ENCODE measurements at places on chromosomes 1 and 21. TPM values are rescaled to one million over a fixed set of nuclear protein-coding genes. Genes with fewer than 3 reads are reported as not detected.

PPP1R12B gene
- 23.5 TPM for total RNA-seq

EPHA10 gene
- not detected for total RNA-seq

APOBEC4 gene
- total RNA-seq, result not detected

SUSD4 gene
- total RNA-seq, result 0.42 TPM

LYPD8 gene
- not detected for total RNA-seq

DNA sequence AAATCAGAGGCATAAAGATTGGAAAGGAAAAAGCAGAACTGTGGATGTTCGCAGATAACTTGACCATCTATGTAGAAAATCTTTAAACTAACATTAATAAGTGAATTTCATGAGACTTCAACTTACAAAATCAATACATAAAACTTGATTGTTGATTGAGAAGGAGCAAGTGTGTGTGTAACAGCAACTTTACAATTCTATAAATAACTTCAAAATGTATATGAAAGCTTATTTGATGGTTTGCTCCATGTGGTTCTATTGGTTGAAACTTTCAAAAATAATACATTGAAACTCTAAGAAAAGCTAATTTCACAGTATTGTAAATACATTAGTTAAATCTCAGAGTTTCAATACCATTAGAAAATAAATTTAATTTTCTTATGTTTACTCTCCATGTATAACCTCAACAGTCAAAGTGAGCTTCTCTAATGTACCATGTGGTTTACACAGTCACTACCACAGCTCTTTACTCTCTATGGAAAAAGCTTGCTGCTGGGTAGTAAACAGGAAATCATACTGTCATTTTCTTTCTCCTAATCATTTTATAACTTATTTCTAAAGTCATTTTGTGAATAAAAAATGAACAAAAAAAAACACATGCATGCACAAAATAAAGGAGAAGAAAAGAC, 12.0 kb downstream of the AKT3 start:
- DNase-seq, result no peak

DNA sequence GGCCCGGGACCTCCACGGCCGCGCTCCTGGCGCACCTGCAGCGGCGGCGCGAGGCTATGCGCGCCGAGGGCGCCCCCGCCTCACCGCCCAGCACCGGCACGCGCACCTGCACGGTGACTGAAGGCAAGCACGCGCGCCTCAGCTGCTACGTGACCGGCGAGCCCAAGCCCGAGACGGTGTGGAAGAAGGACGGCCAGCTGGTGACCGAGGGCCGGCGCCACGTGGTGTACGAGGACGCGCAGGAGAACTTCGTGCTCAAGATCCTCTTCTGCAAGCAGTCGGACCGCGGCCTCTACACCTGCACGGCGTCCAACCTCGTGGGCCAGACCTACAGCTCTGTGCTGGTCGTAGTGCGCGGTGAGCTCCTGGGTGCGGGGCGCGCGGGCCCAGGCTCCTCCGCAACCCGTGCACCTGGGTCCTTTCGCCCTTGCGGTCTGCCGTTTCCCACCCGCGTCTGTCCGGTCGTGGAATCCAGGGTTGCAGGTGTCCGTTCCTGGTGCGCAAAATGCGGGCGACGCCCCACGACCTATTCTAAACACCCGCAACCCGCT, 4.6 kb downstream of the OBSCN start:
- no peak for DNase-seq

- no peak for DNase-seq
These were observed 62.3 kb downstream of the GPR137B start for GRCh38 chr1:236204656-236205055.

DNA sequence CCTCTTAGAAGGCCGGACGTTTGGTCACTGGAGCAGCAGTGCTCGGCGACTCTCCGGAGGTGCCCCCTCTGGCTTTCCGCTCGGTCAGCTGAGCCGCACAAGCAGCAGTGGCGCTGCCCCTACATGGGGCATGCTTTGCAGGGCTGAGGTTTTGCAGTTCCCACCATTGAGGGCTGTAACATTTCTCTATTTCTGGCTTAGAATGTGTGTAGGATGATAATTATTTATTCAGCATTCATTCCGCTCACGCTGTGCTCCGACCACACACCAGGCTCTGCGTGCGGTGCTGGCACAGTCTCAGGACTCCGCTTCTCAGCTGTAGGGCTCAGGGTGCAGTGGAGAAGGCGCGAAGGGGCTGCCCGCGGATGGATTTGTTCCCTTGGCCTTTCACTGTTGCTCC, 119.5 kb downstream of the PCBP3 start:
- DNase-seq, result no peak

DNA sequence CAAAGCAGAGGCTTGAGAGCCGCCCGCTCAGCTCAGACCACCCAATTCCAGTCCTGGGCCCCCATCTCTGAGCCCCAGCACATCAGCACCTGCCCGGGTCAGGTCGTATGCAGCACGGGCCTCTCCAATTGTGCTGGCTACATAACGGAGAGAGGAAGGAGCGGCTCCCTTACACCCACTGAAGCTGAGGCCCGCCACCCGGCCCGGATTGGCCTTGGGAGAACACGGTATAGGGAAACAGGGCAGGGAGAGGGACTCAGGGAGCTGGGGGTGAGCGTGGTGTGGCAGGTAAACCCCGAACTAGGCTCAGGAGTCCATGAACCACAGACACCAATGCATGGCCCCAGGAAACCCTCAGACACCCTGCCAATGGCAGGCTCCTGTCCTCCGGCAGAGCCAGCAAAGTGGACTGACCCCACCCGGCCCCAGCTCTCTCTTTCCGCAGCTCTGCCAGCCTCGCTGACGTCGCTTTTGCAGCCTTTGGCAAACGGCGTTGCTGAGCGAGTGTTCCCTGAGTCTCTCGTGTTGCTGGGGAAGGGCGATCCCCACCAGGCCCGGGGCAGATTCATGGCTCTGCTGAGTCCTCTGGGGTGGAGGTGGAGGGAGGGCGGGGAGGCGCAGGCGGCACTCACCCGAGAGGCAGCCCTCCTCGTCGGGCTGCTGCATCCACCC, 16.5 kb downstream of the MEGF6 start:
- no peak for DNase-seq

DNA sequence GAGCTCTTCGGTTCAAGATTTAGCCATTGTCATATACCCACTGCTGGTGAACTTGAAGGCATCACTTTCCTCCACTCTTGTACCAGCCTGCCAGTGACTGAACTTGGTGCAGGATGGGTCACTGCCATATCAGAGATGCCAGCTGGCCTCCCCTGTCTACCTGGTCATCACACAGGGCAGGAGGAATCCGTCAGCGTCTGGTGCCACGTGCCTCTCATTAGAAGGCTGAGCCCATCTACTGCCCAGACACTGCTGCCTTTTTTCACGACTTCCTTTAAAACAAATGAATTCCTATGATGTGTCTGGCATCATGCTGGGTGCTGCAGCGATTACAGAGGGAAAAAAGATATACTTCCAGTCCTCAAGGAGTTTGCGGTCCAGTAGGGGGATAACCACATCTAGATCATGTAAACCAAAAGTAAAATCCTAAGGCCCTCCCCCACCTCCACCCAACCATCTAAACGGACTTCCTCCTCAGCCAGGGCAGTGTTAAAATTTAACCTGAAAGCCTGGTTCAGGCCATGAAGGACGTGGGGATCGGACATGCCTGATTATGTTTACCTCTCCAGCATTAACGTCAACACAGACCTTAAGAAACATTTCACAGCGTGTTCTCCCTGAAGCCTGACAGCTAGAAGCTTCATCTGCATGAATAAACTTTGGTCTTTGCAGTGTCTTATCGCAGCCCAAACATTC, 29.2 kb upstream of the PDE9A start:
- no peak for DNase-seq

- no peak for DNase-seq
These were observed 57.1 kb upstream of the SPOCD1 start for GRCh38 chr1:31872658-31873636.

- DNase-seq, result no peak
These were observed 189.7 kb downstream of the SLC35F3 start for GRCh38 chr1:234094172-234094571.

DNA sequence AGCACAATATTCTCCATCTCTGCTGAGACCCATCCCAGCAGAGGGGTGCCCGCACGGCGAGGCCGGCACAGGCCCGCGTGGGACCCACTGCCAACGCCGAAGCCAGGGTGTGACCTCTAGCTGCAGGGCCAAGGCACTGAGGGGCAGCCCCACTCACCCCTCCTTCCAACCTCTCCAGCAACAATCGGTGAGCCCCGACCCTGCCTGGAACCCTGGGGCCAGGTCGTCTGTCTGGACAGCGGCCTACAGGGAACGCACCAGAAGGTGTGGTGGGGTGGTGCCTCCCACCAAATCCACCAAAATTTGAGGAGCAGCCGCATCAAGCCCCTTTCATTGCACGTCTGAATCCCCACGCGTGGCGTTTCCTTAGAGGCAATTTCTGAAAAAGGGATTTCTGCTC, 63.0 kb upstream of the ADARB1 start:
- DNase-seq, result no peak

DNA sequence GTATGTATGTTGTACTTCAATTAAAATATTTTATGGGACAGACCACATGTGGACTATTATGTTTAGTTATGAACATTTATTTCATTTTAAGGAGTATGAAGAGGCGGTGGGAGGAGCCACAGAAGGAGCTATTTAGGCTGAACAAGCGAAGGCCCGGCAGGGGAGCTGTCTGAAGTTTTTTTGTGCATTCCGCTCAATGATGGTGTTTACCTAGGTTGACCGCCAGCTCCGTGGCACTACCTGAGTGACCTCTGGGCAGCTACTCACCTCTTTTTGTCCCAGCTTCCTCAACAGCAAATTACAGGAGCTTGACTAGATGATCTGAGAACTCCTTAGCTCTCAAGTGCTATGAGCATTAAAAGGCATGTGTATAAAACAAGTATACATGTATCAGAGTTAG, 32.7 kb upstream of the C1orf198 start:
- DNase-seq, result no peak

- no peak for DNase-seq
These were observed 42.1 kb upstream of the ABCG1 start for GRCh38 chr21:42176859-42177258.

GRCh38 chr1:184507165-184507564, 120.3 kb downstream of the C1orf21 start:
- no peak for DNase-seq

- peak; percentile 61 for DNase-seq
These were observed 130.3 kb upstream of the DPYD start for GRCh38 chr1:98051065-98051675.

- DNase-seq, result no peak
These were observed 848 bp downstream of the DNM3 start for GRCh38 chr1:171841931-171842761.

DNA sequence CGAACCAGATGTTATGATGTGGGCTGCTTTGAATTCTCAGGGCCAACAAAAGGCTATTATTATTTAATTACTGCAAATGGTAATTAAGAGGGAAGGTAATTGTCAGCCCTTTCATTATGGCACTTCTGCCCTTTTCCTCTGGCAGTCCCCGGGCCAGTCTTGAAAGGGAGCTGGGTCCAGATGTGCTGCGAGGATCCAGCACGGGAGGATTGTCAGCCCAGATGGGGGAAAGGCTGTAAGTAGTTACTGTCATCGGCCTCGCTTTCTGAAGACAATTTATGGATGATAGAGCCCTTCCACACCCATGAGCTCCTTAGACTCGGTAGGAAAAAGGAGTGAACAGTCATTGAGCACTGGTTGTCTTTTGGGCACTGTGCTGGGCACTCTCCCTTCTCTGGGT, 8.7 kb upstream of the ZNF362 start:
- no peak for DNase-seq

- no peak for DNase-seq
These were observed 25.1 kb downstream of the WARS2 start for GRCh38 chr1:119115311-119115710.

DNA sequence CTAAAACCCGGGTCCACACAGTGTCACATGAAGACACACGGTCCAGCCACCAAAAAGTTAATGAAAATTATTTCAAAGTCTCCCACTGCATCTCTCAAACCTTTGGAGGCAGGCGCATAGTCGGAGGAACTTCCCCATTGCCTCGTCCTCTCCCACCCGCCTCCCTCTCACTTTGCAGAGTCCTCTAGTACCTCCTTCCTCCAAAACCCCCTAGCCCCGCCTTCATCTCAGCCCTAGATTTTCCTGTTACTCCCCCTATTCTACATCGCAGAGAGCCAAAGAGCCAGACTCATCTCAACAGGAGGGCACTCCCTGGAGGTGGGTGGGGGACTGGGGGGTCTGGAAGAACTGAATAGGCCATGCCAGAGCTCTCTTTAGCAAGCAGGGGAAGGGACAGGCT, 79.3 kb downstream of the DISP3 start:
- no peak for DNase-seq

DNA sequence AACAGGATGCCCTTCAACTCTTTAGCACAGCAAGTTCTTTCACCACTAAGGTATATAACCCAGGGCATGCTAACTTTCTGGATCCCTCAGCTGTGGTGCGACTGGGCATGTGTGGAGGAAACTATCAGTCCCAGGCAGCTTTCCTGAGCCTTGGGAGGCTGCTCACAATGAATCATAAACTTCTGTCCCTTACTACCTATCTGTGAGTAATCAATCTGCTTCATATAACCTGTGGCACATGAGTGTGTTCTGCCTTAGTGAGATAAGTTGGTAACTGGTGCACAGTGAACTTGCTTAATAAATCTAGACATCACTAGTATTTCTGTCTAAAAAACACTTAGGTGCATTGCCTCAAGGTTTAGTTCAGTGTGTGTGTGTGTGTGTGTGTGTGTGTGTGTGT, 158.0 kb downstream of the GPATCH2 start:
- DNase-seq, result no peak
